ENCODE measurements at places on chromosomes 4 and X. TPM values are rescaled to one million over a fixed set of nuclear protein-coding genes. Genes with fewer than 3 reads are reported as not detected.

The TEC gene
- total RNA-seq = 0.78 TPM

The TMPRSS11B gene
- total RNA-seq = not detected

The STK32B gene
- total RNA-seq = 1.6 TPM

The GABRG1 gene
- total RNA-seq = not detected

The TRIM75 gene
- not detected for total RNA-seq

The NPY2R gene
- not detected for total RNA-seq

The MAGEC1 gene
- not detected for total RNA-seq

The ATP10D gene
- 43.7 TPM for total RNA-seq

The SPANXN4 gene
- total RNA-seq = not detected

The TBC1D9 gene
- 50.2 TPM for total RNA-seq

The CPE gene
- total RNA-seq = 8.0 TPM

The GC gene
- not detected for total RNA-seq
